ENCODE measurements at places on chromosomes 16 and 17.
A peak's percentile ranks its signal among the peaks of the same experiment; 100 is the strongest.

DNA sequence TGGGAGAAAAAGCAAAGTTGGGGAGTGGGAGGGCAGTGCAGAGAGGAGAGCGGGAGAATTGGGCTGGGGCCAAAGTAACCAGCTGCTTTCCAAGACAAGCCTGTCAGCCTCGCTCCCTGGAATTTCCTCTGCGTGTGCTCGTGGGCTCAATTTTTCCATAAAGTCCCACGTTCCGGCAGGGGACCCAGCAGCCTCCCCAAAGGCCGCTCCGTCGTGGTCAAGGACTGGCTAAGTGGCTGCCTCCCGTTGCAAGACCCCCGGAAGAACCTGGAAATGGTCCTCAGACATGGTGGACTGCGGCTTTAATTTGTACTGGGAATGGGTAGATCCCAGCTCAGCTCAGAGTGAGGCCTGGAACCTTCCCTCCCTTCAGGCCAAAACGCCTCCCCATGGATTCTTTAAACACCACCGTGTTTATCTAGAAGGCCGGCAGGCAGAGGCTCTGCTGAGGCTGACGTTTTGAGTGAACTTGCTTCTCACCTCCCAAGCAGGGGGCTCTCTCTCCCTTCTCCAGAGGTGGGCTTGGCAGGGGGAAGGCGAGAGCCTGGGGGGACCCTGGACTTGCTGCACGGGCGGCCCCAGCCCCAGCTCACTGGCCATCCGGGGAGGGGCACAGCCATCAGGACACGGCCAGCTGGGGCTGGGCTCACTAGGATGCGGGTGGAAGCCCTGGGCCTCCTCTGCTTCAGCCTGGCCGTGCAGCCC lies 190.0 kb downstream of the C16orf95 start:
- DNase-seq, result no peak

GRCh38 chr17:9334536-9335446 lies 240.8 kb downstream of the STX8 start:
- DNase-seq, result no peak

GRCh38 chr17:29022074-29022473 lies 16.2 kb upstream of the SEZ6 start:
- DNase-seq, result no peak

GRCh38 chr17:2235792-2236366 lies 67.7 kb downstream of the SMG6 start:
- DNase-seq, result no peak

DNA sequence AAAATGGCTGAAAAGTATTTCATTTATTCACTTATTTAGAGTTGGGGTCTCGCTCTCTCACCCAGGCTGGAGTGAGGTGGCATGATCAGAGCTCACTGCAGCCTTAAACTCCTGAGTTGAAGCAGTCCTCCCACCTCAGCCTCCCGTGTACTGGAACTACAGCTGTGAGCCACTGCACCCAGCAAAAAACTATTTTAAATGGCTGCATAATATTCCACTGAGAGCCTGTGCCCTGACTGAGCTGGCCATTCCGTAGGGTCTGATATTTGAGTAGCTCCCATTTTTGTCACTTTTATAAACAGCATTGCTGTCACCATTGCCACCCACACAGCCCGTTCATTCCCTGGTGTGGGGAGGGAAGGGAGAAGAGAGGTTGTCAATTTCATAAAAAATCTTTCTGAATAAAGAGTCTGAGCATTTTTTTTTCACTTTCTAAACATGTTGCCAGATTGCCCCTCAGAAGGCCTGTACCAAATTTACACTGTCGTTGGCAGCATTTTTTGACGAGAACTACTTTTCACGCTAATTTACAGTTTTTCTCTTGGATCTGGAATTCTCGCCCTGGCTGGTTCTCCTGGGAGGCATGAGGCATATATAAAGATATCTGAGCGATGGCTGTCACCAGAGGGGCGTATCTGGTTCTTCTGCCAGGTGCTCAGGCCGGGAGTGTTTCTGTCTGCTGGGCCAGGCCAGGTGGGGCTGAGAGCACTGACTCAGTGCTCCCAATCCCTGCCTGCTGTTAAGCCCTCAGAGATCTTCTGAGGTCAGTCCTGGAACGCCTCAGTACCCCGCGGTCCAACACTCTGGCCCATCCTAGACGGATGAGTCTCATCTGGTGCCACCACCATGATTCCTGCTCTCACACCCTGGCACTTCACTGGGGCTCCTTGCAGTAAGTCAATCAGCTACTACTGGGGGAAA lies 7.2 kb upstream of the KIFC3 start:
- DNase-seq, result no peak

- peak; percentile 12 for DNase-seq
Measured at GRCh38 chr17:44536090-44536953, 21.0 kb upstream of the FZD2 start.

DNA sequence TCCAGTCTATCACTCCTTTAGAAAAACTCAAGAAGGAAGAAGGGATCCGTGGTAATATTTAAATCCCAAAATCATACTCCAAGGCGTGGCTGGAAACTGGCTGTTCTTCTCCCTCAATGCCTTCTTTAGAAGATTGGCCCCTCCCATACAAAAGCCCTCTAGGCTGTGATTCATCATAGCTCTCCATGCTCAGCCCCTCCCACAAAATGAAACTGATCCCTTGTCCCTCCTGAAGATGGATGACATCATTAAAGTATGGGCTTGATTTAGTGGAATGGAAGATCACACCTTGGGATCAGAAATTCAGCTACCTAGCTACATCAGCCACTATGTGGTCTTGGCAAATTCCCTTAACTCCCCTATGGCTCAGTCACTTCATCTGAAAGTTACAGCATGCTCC lies 4.1 kb downstream of the GRIN2A start:
- no peak for DNase-seq

DNA sequence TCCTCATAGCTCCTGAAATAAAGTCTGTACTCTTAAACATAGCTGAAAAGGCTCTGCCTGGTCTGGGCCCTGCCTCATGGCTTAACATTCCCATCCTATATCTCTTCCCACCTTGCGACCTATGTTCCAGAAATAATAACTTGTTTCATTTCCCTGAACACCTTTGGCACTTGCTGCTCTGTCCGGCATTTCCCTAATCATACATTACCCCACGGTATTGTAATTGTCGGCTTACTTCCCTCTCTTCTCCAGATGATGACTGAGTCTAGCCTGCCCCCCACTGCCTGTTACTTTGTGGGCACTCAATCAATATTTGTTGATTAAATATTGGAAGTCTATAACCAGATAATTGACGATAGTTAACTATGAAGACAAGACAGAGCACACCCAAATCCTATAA lies 23.3 kb upstream of the SUPT4H1 start:
- peak; percentile 47 for DNase-seq

DNA sequence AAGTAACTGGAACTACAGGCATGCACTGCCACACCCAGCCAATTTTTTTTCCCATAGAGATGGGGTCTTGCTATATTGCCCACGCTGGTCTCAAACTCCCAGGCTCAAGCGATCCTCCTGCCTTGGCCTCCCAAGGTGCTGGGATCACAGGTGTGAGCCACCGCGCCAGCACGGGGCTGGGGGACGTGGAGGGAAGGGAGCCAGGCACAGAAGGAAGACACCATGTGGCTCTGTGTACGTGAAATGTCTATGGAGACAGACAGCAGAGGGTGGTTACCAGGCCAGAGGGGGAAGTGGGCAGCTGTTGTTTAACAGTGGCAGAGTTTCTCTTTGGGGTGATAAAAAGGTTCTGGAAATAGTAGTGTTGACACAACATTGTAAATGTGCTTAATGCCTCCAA lies 4.6 kb upstream of the PIEZO1 start:
- DNase-seq, result peak; percentile 74

GRCh38 chr16:57711993-57712392 lies 17.4 kb downstream of the DRC7 start:
- DNase-seq, result no peak

DNA sequence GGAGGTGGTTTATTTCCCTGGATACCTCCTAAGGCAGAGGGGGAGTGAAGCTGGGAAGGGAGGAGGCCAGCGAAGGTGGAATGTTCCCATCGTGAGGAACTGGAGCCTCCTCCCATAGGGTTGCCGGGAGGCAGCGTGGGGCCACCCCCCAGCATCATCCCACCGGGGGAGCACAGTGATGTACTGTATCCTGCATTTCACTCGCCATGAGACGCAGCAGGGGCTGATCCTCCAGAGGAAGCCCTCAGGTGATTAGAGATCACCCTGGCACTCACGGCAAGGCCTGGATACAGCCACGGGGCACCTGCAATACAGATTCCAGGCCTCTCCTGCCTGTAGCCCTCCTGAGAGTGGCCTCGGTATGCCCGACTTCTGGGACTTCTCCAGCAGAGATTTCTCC lies 25.5 kb upstream of the BEAN1 start:
- no peak for DNase-seq

GRCh38 chr17:27381007-27381501 lies 75.2 kb upstream of the KSR1 start:
- DNase-seq, result peak; percentile 76

- no peak for DNase-seq
Measured at GRCh38 chr17:57035971-57036481, 49.0 kb upstream of the AKAP1 start.

DNA sequence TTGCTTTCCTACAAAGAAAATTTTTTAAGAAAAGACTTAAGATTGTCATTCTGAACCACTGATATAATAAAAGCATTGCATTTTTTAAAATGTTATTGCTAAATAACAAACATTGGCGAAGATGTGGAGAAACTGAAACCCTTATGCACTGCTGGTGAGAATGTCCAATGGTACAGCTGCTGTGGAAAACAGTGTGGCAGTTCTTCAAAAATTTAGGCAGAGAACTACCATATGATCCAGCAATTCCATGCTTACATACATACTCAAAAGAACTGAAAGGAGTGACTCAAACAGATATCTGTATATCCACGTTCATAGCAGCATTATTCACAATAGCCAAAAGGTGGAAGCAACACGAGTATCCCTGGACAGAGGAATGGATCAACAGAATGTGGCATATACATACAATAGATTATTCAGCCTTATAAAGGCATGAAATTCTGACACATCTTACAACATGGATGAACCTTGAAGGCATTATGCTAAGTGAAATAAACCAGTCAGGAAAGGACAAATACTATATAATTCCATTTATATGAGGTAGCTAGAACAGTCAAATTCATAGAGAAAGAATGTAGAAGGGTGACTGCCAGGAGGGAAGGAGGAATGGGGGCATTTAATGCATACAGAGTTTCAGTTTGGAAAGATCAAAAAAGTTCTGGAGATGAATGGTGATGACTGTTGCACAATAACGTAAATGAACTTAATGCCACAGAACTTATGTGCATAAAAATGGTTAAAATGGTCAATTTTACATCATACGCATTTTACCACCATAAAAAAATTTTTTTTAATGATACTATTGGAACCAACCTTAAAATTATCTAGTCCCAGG lies 92.1 kb downstream of the CACNG1 start:
- no peak for DNase-seq

DNA sequence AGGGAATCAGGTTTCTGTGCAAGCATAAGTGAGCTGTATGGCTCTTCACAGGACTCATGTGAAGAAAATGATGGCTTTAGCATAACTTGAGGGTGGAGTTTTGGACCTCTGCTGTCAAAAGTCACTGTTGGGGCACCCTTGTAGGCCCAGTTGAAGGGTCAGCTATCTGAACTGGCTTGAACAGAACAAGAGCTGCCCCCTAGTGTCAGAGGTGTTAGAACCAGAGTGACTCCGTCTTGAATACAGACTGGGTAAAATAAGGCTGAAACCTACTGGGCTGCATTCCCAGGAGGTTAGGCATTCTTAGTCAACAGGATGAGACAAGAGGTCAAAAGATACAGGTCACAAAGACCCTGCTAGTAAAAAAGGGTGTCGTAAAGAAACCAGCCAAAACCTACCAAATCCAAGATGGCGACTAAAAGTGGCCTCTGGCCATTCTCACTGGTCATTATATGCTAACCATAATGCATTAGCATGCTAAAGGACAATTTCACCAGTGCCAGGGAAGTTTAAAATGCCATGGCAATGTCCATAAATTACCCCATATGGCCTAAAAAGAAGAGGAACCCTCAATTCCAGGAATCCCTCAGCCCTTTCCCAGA lies 484.0 kb upstream of the ERCC4 start:
- DNase-seq, result no peak

DNA sequence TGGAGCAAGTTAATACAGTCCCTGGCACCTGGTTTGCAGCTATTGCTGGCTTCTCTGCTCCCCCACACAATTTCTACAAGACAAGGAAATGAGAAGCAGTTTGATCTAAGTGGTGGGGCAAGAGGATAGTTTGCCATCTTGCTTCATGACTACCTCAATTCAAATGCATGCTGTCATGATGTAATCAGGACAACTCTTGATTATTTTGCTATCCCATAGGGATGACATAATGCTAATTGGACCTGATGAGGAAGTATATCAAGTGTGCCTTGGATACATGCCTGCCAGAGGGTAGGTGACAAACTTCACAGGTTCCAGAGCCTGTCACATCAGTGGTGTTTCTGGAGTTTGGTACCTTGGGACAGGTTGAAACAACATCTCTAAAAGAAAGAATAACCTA lies 40.9 kb downstream of the SLFN5 start:
- DNase-seq, result no peak

DNA sequence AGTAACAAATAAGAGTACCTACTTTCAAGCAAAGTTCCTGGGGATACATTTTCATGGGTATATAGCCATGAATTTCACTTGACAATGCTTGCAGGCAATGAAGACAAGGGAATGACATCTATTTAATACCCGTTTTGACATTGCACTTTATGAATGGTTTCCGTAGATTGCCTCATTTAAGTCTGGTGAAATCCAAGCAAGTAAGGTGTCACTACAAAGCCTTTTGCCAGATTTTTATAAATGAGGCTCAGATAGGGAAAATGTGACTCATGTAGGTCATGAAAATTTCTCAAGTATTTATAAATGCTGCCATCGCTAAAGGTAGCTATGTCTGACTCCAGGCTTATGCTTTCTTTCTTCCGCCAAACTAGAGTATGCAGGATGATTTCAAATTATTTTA lies 644.3 kb downstream of the CDH8 start:
- no peak for DNase-seq

DNA sequence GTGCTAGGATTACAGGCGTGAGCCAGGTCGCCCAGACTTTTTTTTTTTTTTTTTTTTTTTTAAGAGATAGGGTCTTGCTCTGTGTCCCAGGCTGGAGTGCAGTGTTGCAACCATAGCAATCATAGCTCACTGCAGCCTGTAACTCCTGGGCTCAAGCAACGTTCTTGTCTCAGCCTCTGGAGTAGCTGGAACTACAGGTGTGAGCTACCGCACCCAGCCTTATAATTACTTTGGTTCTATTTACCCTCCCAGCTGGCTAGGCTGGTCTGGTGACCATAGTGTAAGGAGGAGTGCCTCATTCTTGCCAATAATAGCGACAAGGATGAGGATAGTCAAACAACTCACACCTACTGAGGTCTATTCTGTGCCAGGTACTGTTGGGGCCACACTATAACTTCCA lies 39.6 kb upstream of the USP7 start:
- DNase-seq, result no peak

DNA sequence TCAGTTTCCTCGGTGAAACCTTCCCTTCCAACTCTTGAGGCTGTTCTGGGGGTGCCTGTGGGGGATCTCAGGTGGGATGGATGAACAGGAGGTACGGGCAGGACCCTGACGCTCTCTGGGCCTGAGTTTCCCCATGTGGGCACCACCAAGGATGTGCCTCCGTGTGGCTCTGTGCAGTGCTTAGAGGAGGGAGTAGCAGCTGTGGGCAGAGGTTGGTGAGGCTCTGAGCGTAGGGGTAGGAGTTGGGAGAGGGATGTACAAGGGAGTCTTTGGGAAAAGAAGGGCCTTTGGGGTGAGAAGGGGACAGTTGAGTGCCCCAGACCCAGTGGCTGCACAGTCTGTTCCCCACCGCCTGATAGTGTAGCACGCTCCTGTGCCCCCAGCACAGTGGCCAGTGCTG lies 59.1 kb downstream of the SNX20 start:
- DNase-seq, result no peak

GRCh38 chr16:52469775-52470174 lies 77.2 kb downstream of the TOX3 start:
- DNase-seq, result no peak
